ENCODE measurements at places on chromosomes 6 and 20. TPM values are rescaled to one million over a fixed set of nuclear protein-coding genes. Genes with fewer than 3 reads are reported as not detected.
A peak's percentile ranks its signal among the peaks of the same experiment; 100 is the strongest.

GRCh38 chr20:64234291-64234791 is 21.2 kb upstream of the PCMTD2 start:
- no peaks in the 10 kb centered on the region for H3K36me3 ChIP-seq
- H3K27ac ChIP-seq: no peak overlapping the region
- DNase-seq: no peak
- H3K27me3 ChIP-seq: no peaks in the 10 kb centered on the region

The GINS1 gene
- total RNA-seq: 34.1 TPM

DNA sequence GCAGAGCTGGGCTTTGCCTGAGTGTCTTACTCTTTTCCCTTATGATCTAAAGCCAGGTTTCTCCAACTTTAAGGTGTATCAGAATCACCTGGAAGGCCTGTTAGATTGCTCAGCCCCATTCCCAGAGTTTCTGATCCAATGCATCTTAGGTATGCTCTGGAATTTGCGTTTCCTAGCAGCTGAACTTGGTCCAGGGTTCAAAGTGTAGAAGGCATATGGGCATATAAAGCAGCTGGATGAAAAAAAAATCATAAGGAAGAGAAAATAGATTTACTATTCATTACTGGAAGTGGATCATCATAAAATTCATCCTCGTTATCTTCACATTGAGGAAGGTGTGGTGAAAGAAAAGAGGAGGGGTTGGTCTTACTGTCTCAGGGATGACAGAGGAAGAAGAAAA is 56.8 kb upstream of the CDKAL1 start:
- H3K36me3 ChIP-seq: peaks cover 16% of the 10 kb centered on the region
- H3K27me3 ChIP-seq: no peaks in the 10 kb centered on the region
- no peak overlapping the region for H3K4me3 ChIP-seq
- no peak overlapping the region for H3K27ac ChIP-seq

The LIME1 gene
- 12.2 TPM for total RNA-seq

- H3K4me3 ChIP-seq: peak within 1 kb of the TSS; percentile 22
- no peak within 1 kb of the TSS for H3K27ac ChIP-seq
- H3K27me3 ChIP-seq: peaks cover 60% of the 10 kb centered on the region
- no peaks in the 10 kb centered on the region for H3K36me3 ChIP-seq
- DNase-seq: no peak
Measured at GRCh38 chr20:45100563-45101245, at the start of gene KCNS1. Gene KCNS1 (minus strand): TSS chr20:45101127. CDS start chr20:45099236, 1,891 bp downstream.

DNA sequence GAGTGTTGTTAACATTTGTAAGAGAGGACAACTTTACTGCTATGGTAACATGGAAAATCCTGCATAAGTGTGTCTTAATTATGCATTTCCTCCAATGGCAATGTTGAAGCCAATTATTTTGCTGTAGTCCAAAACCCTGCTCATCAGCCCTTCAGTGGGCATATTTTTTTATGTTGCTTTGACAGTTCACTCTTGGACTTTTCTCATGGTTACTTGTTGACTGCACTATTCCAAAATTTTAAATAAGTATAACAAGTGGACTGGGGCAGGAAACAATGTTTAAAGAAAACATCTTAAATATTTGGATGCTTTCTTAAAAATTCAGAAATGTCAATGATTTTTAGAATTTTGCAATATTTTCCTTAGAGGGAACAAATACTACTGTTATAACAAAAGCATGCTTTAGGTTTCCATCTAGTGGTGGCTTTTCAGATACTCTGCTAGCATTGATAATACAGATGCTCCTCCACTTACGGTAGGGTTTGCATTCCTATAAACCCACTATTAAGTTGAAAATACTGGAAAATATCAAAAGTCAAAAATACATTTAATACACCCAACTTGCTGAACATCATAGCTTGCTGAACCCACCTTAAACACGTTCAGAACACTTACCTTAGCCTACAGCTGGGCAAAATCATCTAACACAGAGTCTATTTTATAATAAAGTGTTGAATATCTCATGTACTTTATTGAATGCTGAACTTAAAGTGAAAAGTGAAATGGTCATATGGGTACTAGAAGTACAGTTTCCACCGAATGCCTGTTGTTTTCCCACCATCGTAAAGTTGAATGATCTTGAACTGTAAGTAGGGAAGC is 86.4 kb downstream of the ADGRG6 start:
- DNase-seq: no peak
- H3K4me1 ChIP-seq: peaks cover 6% of the 10 kb centered on the region
- no peaks in the 10 kb centered on the region for H3K27me3 ChIP-seq
- H3K36me3 ChIP-seq: no peaks in the 10 kb centered on the region
- no peak overlapping the region for H3K4me3 ChIP-seq
- H3K27ac ChIP-seq: no peak overlapping the region

GRCh38 chr6:28838289-28838633 is 85.5 kb downstream of the TRIM27 start:
- peak; percentile 54 for DNase-seq
- peaks cover 26% of the 10 kb centered on the region for H3K4me1 ChIP-seq
- H3K27ac ChIP-seq: peak overlapping the region; percentile 88
- H3K36me3 ChIP-seq: peaks cover 3% of the 10 kb centered on the region
- H3K27me3 ChIP-seq: peaks cover 65% of the 10 kb centered on the region

Measured in activated naive CD8-positive, alpha-beta T cell treated with anti-CD3 and anti-CD28 coated beads for 36 hours (primary cell).